RKO (cell line): ENCODE measurements at places on chromosomes 11 and 22.

DNA sequence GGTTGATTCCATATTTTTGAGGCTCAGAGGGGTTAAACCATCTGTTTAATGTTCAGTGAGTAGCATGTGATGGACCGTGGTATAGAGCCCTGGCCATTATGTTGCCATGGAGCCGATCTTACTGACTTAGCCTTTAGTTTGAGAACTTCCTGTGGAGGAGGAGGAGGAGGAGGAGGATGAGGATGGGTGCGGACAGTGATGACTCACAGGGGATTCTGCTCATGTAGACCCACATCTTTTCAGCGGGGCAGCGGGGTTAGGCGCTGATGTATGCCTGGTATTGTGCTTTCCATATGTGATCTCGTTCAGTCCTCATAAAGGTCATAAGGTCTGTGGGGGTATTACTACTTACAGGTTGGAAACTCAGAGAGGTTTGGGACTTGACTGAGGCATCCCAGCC lies 13.9 kb downstream of the STX3 start:
- DNase-seq, result no peak

DNA sequence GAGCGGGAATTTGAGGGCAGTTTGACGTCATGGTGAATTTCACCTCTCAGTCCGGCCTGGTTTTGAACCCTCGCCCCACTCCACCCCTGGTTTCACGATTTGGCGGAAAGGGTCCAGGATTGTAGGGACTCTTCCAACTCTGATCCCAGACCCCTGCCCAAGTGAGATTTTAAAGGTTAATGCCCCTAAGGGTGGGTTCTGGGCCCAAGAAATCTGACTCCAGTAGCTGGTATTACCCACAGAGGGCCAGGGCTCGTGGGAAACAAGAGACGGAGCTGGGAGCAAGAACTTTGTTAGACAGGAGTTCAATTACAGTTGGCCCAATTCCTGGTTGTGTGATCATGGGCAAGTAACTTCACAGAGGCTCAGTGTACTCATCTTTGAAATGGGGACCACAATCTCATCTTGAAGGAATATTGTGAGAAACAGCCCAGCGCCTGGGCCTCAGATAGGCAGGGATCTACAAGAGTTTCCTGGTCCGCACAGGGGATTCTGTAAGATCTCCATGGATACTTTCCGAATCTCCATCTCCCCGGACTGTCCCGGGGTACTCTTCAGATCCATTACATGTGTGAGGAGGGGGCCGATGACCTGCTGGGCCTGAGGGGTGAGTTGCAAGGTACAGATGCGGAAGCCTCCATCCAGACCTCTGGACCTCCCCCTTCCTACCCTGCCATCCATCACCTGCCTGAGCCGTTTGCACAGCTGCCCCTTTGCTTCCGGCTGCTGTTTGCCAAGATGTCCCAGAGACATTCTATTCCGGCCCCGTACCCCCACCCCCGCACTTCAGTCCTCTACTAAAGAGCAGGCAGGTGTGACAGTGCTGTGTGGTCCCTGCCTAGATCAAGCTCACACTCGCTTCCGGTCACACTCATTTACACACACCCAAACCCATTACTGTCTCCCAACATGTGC lies 687 bp upstream of the CALCA start:
- no peak for DNase-seq

DNA sequence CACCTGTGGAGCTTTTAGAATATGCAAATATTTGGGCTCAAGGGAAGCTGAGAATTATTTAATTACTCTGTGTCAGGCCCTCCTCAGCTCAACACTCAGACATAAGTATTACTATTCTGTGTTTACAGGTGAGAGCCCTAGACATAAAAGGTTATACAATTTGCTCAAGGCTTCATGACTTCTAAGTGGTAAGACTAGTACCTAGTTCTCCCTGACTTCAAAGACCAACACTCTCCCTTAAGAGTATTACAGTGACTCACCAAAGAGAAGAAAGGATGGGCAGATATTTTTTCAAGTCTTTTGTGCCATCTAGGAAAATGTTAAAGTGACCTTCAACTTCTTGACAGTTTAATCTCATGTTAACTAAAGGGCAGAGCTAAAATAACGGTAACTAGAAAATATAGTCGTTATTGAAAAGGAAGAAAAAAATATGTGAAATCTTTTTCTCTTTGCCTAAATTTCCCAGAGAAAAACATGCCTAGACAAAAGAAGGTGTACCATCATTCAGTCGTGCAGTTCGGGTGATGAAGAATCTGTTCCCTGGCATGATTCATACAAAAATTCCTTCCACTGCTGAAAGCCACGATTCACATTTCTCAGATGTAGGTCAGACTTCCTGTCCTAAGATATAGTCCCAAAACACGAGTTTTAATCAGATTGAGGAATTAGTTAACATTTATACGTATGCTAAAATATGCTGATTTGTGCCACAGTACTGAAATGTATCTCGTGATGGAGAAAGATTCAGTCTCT lies 849.1 kb upstream of the API5 start:
- DNase-seq, result peak; percentile 9

- no peak for DNase-seq
Measured at GRCh38 chr22:35882211-35883030, 146.2 kb downstream of the RBFOX2 start.

- no peak for DNase-seq
Measured at GRCh38 chr11:134026655-134027343, 42.1 kb upstream of the JAM3 start.

GRCh38 chr22:44047891-44048301 lies 23.8 kb downstream of the PARVB start:
- DNase-seq, result no peak

GRCh38 chr11:20782775-20783174 lies 113.4 kb downstream of the NELL1 start:
- DNase-seq, result no peak

GRCh38 chr22:24392218-24392931 lies 35.0 kb upstream of the ADORA2A start:
- DNase-seq, result no peak

DNA sequence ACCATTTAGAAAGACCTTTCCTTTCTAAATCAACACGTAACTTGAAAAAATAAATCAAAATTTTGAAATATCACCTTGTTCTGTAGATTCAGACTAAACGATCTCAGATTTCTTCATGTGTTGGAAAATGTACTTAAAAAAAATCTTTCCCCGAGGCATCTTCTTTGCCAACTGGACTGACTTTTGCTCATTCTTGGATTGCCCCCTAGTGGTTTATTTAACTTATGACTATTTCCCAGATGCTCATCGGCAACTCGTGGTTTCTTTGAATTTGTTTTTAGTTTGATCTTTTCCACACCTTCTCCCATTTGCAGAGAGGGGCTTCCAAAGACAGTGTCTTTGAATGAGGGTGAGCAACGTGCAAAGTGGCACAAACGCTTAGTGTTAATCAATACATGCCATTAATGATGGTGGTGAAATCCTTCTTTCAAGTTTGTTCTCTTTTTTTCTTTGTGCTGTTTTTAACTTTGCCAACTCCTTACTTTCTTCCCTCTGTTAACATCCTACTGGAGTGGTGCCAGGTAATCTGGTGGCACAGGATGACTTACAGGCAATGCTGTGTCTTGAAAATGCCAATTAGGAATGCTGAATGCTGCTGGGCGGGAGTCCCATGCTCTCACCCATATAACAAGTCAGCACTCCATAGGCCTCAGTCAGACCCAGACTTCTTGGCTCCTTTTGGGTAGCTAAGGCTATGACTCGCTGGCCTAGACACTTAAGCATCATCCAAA lies 18.3 kb downstream of the PRSS23 start:
- DNase-seq, result peak; percentile 88

- DNase-seq, result no peak
Measured at GRCh38 chr11:117959438-117960149, 26.6 kb upstream of the IL10RA start.

- DNase-seq, result peak; percentile 47
Measured at GRCh38 chr11:3747704-3748103, 49.6 kb downstream of the NUP98 start.

- no peak for DNase-seq
Measured at GRCh38 chr11:43709689-43710088, 29.2 kb downstream of the HSD17B12 start.

DNA sequence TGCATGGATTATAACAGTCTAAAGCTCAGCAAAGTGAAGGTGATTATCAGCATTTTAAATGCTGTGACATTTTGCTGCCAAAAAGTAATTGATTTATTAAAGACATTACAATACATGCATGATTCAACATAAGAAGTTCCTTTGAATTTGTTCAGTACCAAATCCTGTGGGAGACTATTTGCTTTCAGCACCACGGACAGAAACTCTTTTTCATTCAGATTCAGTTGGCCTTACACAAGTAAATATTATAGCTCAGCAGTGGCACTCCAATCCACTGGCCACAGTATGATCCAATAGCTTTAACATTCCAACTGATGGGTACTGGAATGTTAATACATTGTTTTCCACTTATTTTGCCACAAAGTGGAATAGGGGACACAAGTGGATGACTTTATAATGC lies 806.7 kb downstream of the NTM start:
- DNase-seq, result peak; percentile 45

- DNase-seq, result no peak
Measured at GRCh38 chr11:61103851-61104423, 1.6 kb downstream of the CD5 start.

DNA sequence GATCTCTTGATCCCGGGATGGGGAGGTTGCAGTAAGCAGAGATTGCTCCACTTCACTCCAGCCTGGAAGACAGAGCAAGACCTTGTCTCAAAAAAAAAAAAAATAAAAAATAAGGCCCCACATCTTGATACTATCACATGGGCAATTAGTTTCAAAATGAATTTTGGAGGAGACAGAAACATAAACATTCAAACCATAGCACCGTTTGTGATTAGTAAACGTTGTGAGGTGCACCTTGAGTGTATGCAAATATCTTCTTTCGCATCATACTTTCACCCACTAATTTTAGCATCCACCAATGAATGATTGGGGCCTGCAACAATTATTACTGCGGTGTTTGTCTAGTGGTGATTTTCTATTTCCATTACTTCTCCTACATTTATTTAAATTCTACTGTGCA lies 11.0 kb upstream of the SPDYC start:
- no peak for DNase-seq
